Right atrium auricular region (tissue), 2 donors: ENCODE measurements at places on chromosomes 1 and 21. TPM values are rescaled to one million over a fixed set of nuclear protein-coding genes. Genes with fewer than 3 reads are reported as not detected.
A peak's percentile ranks its signal among the peaks of the same experiment; 100 is the strongest.

DNA sequence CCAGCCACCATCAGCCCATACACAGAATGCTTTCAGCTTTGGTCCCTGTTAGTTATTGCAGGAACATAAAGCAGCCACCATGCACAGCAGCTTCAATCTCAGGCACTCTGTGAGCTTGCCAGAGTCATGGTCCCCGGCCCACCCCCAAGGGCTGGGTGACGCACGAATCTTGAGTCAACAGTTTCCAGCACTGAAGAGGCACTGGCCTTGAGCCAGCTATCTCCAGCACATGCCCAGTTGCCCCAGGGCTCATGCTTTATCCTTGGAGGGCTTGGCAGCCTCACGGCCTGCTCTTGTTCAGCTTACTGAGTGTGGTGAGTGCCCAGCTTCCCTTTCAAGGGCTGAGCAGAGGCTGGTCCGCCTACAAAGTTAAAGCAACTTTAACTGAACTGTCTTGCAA lies 200.7 kb upstream of the RAB4A start:
- peak; percentile 80 for DNase-seq
- H3K4me3 ChIP-seq, result no peak overlapping the region
- H3K27ac ChIP-seq, result no peak overlapping the region
- no peaks in the 10 kb centered on the region for H3K27me3 ChIP-seq
- H3K36me3 ChIP-seq, result no peaks in the 10 kb centered on the region

DNA sequence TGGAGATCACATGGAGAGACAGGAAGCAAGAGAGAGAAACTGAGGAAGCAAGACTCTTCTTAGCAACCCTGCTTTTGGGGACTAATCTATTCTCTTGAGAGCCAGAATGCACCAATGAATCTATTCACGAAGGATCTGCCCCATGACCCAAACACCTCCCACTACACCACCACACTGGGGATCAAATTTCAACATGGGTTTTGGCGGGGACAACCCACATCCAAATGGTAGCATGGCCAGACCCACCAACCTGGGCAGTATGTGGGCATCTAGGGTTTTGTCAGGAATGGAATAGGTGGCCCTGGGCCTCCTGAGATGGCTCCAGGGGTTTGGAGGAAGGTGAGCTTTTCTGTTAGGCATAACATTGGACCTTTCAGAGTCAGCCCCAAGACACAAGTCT lies 33.7 kb downstream of the NENF start:
- H3K27ac ChIP-seq, result no peak overlapping the region
- no peaks in the 10 kb centered on the region for H3K36me3 ChIP-seq
- no peak overlapping the region for H3K4me3 ChIP-seq
- no peaks in the 10 kb centered on the region for H3K4me1 ChIP-seq
- H3K27me3 ChIP-seq, result no peaks in the 10 kb centered on the region

GBP3 gene
- total RNA-seq, result 5.8 TPM

CSRP1 gene
- total RNA-seq, result 719 TPM
